T-helper 9 cell (primary cell): ENCODE measurements at places on chromosomes 7 and 10.

DNA sequence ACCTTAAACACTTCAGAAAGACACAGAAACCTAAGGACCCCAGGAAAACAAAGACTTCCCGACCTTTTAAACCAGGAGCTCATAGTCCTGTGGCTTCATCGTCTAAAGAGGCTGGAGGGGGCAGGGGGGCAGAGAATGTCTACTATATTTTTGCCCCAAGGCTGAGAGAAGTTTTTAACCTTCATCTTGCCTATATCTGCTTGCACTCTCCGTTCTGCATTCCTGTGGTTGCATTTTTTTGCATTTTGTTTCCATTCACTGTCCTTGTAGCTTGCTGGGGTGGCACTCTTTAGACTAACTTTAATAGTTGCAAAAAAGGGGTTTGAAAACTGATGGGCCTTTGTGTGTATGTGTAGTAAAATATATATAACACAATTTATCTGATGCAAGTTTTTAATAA lies 23.7 kb downstream of the PRKAR2B start:
- DNase-seq: no peak

DNA sequence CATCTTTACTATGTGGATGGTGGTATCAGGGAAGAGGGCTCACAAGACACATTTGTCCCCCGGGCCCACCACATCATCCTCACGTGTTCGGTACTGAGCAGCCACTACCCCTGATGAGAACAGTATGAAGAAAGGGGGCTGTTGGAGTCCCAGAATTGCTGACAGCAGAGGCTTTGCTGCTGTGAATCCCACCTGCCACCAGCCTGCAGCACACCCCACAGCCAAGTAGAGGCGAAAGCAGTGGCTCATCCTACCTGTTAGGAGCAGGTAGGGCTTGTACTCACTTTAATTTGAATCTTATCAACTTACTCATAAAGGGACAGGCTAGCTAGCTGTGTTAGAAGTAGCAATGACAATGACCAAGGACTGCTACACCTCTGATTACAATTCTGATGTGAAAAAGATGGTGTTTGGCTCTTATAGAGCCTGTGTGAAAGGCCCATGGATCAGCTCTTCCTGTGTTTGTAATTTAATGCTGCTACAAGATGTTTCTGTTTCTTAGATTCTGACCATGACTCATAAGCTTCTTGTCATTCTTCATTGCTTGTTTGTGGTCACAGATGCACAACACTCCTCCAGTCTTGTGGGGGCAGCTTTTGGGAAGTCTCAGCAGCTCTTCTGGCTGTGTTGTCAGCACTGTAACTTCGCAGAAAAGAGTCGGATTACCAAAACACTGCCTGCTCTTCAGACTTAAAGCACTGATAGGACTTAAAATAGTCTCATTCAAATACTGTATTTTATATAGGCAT lies 9.1 kb upstream of the CSGALNACT2 start:
- no peak for DNase-seq

GRCh38 chr7:150665896-150666295 lies 19.6 kb upstream of the GIMAP2 start:
- DNase-seq: no peak

DNA sequence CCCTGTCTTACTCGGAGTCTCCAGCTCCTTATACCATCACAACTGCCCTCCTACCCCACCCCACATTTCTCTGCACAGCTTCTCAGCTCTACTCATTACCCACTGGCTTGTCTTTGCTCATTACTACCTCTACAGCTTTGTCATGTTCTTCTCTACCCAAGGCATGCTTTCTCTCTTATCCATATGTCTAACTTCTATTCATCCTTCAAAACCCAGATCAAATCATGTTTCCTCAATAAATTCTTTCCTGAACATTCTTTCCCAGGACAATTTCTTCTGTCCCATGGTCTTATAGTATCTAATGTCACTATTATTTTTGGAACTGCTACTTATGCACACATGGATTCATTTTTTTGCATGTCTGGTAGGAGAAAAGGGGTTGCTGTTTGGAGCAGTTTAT lies 231.4 kb downstream of the PTEN start:
- DNase-seq: no peak

- no peak for DNase-seq
These were observed 33.2 kb upstream of the PLEKHA1 start for GRCh38 chr10:122341141-122341810.
